ENCODE measurements at places on chromosomes 1 and 21.

GRCh38 chr1:11474826-11475225 lies 4.1 kb upstream of the DISP3 start:
- DNase-seq: no peak
- H3K4me3 ChIP-seq: no peak overlapping the region
- H3K36me3 ChIP-seq: no peaks in the 10 kb centered on the region

DNA sequence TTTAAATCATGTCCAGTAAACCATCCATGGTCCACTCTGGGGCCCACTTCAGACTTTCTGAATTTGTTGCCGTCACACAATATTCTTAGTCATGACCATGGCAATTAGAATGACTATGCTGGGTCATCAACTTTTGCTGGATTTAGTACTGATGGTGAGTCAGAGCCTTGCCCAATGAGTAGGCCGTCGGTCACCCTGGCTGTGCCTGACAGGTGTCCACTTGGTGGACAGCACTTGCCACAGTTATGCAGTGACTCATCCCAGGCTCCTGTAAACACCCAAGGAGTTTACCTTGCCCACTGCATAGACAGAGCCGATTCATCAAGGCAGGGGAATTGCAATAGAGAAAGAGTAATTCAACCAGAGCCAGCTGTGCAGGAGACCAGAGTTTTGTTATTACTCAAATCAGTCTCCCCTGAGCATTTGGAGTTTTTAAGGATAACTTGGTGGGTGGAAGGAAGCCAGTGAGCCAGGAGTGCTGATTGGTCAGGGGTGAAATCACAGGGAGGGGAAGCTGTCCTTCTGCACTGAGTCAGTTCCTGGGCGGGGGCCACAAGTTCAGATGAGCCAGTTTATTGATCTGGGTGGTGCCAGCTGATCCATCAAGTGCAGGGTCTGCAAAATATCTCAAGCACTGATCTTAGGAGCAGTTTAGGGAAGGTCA lies 333.8 kb downstream of the PTPRU start:
- peaks cover 4% of the 10 kb centered on the region for H3K27me3 ChIP-seq
- H3K4me1 ChIP-seq: no peaks in the 10 kb centered on the region
- no peaks in the 10 kb centered on the region for H3K36me3 ChIP-seq
- no peak overlapping the region for H3K27ac ChIP-seq

GRCh38 chr1:175774921-175775320 lies 31.5 kb upstream of the TNR start:
- no peak for DNase-seq
- no peaks in the 10 kb centered on the region for H3K36me3 ChIP-seq
- peaks cover 19% of the 10 kb centered on the region for H3K27me3 ChIP-seq
- no peak overlapping the region for H3K27ac ChIP-seq
- H3K4me1 ChIP-seq: no peaks in the 10 kb centered on the region

GRCh38 chr1:232767305-232768074 lies 37.7 kb upstream of the MAP10 start:
- H3K4me1 ChIP-seq: no peaks in the 10 kb centered on the region
- no peak overlapping the region for H3K27ac ChIP-seq
- H3K4me3 ChIP-seq: no peak overlapping the region
- no peak for DNase-seq
- peaks cover 5% of the 10 kb centered on the region for H3K27me3 ChIP-seq

DNA sequence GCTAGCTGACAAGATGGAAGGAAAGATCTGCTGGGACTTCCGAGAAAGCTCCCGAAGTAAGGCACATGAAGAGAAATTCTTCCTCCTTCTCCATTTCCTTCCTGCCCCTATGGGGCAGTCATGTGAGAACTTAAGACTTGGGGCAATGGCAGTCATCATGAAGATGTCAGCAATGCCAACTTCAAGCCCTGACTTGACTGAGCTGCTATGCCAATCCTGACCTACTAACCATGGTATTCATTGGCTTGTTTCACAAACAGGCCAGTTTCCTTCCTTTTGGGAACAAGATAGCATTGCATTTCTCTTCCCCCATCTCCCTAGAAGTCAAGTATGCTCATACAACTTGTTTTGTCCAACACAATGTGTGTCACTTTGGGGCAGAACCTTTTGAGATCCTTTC lies 25.5 kb downstream of the GRIK1 start:
- peaks cover 6% of the 10 kb centered on the region for H3K27me3 ChIP-seq
- no peak overlapping the region for H3K4me3 ChIP-seq
- H3K4me1 ChIP-seq: no peaks in the 10 kb centered on the region

DNA sequence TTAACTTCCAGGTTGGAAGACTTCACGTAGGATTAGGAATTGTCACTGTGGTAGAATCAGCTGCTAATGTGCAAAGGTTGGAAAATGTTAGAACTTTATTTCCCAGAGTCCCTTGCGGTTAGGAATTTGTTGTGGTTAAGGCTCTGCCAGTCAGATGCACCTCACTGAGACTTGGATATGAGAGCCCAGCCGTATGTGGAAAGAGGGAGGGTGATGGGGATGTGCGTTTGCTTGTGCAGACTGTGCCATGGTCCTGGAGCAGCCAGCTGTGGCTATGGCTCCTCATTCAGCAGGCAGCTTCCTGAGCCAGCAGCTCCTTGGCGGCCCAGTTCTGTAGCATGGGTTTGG lies 12.5 kb downstream of the S100A10 start:
- no peaks in the 10 kb centered on the region for H3K27me3 ChIP-seq
- H3K27ac ChIP-seq: no peak overlapping the region
- H3K4me1 ChIP-seq: peaks cover 32% of the 10 kb centered on the region
- H3K4me3 ChIP-seq: no peak overlapping the region
- no peak for DNase-seq
- peaks cover 32% of the 10 kb centered on the region for H3K36me3 ChIP-seq

GRCh38 chr1:172699111-172699510 lies 40.2 kb downstream of the FASLG start:
- peak; percentile 88 for DNase-seq
- H3K4me3 ChIP-seq: peak overlapping the region; percentile 36
- H3K27ac ChIP-seq: peak overlapping the region; percentile 89

DNA sequence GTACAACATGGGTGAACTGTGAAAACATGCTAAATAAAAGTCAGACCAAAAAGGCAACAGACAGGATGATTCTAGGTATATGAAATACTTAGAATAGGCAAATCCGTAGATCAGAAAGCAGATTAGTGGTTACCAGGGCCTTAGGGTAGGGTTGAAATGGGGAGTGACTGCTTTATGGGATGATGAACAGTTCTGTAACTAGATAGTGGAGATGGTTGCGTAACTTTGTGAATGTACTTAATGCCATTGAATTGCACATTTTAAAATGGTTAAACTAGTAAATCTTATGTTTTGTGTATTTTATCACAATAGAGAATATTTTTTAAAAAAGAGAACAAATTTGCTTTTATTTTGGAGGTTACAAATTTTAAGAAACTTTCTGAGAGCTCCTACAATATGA lies 17.4 kb downstream of the ZNF326 start:
- no peak overlapping the region for H3K4me3 ChIP-seq
- no peaks in the 10 kb centered on the region for H3K4me1 ChIP-seq
- H3K36me3 ChIP-seq: peaks cover 44% of the 10 kb centered on the region
- H3K27me3 ChIP-seq: no peaks in the 10 kb centered on the region
- no peak overlapping the region for H3K27ac ChIP-seq

GRCh38 chr1:198623752-198624647 lies 14.8 kb upstream of the PTPRC start:
- peak; percentile 30 for DNase-seq
- no peaks in the 10 kb centered on the region for H3K27me3 ChIP-seq
- peak overlapping the region; percentile 25 for H3K4me3 ChIP-seq
- peaks cover 95% of the 10 kb centered on the region for H3K4me1 ChIP-seq

DNA sequence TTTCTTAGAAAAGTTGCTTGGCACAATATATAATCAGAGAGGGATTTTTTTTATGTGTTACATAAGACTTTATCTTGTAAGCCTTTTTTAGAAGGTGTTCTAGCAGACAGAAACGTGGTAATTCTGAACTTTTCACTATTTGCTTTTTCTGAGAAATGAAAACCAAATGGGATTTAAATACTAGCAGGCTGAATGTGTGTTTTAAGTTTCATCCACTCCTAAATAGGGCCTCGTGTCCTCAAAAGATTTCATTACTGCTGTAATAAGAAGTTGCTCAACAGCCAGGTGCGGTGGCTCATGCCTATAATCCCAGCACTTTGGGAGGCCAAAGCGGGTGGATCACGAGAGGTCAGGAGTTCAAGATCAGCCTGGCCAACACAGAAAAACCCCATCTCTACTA lies 44.7 kb upstream of the FMO2 start:
- H3K27ac ChIP-seq: no peak overlapping the region
- no peak overlapping the region for H3K4me3 ChIP-seq
- no peak for DNase-seq

DNA sequence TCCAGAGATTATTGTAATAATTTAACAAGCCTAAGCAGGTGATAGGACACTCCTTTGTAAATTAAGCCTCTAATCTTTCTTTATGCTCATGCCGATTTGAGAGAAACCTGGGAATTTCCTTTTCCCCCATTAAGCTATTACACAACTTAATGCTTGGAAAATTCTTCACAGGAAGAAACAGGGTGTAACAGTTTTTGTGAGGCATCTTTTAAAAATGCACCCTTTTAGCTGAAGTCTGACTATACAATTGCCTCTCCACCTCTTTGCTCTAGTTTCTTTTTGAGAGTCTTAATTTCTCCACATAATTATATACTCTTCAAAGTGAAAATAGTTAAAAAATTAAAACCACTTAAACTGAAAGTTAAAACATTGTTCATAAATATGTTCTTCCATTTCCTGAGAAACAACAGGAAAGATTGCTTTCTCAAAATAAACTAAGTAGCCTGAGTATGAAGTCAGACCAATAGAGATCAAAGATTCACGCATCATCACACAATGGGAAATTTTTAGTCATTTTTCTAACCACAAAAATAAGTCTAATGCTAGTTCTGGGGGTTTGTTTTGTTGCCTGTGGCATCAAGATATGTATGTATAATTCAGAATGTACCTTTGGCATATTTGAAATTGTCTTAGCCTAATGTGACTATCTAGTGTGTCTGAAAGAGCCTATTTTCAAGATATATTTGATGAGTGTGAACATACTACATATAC lies 34.7 kb downstream of the LRRC8D start:
- H3K4me3 ChIP-seq: peak overlapping the region; percentile 44
- H3K36me3 ChIP-seq: peaks cover 5% of the 10 kb centered on the region
- no peak for DNase-seq
- no peaks in the 10 kb centered on the region for H3K27me3 ChIP-seq
- H3K4me1 ChIP-seq: peaks cover 11% of the 10 kb centered on the region

- DNase-seq: no peak
- H3K4me1 ChIP-seq: peaks cover 34% of the 10 kb centered on the region
- H3K4me3 ChIP-seq: no peak overlapping the region
- peaks cover 4% of the 10 kb centered on the region for H3K27me3 ChIP-seq
- no peak overlapping the region for H3K27ac ChIP-seq
Observed at GRCh38 chr1:206886831-206887230, 10.4 kb upstream of the IL24 start.

GRCh38 chr1:94033849-94034248 lies 87.1 kb downstream of the ABCA4 start:
- no peaks in the 10 kb centered on the region for H3K36me3 ChIP-seq
- H3K27ac ChIP-seq: no peak overlapping the region
- peaks cover 15% of the 10 kb centered on the region for H3K4me1 ChIP-seq
- no peak overlapping the region for H3K4me3 ChIP-seq
- peaks cover 20% of the 10 kb centered on the region for H3K27me3 ChIP-seq
- no peak for DNase-seq

GRCh38 chr1:159889821-159890252 lies 10.1 kb downstream of the CFAP45 start:
- no peak for DNase-seq
- H3K27me3 ChIP-seq: no peaks in the 10 kb centered on the region
- no peaks in the 10 kb centered on the region for H3K36me3 ChIP-seq
- no peak overlapping the region for H3K4me3 ChIP-seq
- peaks cover 6% of the 10 kb centered on the region for H3K4me1 ChIP-seq

DNA sequence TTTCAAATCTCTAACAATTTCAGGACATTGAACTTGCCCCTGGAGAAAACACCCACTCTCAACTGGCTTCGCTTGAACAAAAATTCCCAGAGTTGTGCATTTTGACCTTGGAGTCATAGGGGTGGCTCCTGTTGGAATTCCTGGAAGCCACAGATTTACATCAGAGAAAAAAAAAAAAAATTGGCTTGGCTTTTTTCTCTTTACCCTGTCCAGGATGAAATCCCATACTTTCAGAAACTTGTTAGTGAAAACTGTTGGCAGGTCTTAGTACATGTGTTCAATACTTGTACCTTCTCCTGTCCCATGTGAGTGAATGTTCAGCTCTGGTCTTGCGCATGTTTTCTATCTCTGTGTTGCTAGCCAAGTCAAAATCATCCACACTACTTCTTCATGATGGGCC lies 228.8 kb downstream of the TGFB2 start:
- H3K4me1 ChIP-seq: no peaks in the 10 kb centered on the region
- H3K4me3 ChIP-seq: no peak overlapping the region
- H3K27me3 ChIP-seq: no peaks in the 10 kb centered on the region
- DNase-seq: no peak

DNA sequence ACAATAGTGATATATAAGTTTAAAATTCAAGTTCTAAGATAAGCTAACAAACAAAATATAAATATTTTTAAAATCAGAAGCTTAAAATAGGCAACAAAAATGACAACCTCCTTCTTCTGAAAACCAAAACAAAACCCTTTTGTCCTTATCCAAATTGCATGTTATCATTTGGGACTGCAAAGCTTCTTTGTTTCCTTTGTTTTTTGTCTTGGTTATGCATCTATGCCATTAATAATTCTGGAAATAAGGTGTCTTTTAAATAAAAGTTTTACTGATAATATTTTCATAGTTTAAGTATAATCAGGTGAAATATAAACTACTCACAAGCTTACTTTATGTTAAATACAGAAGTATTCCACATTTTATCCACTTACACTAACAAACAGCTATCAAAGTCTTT lies 20.5 kb downstream of the ADSS2 start:
- peaks cover 32% of the 10 kb centered on the region for H3K36me3 ChIP-seq
- H3K27ac ChIP-seq: no peak overlapping the region
- H3K27me3 ChIP-seq: no peaks in the 10 kb centered on the region
- peaks cover 19% of the 10 kb centered on the region for H3K4me1 ChIP-seq

- no peak for DNase-seq
- peaks cover 5% of the 10 kb centered on the region for H3K27me3 ChIP-seq
- H3K36me3 ChIP-seq: no peaks in the 10 kb centered on the region
- H3K27ac ChIP-seq: no peak overlapping the region
- no peaks in the 10 kb centered on the region for H3K4me1 ChIP-seq
Observed at GRCh38 chr1:181451661-181452230, 31.6 kb upstream of the CACNA1E start.

DNA sequence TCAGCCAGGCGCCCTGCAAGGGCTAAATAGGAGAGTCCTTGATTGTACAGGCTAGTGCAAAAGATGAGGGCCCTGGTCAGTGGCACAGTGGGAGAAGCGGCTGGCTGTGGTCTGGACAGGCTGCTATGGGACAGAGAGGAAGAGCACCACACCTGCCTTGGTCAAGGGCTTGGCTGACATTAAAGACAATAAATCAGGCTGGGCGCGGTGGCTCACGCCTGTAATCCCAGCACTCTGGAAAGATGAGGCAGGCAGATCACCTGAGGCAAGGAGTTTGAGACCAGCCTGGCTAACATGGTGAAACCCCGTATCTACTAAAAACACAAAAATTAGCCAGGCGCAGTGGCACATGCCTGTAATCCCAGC lies 62.9 kb downstream of the NID1 start:
- H3K27me3 ChIP-seq: no peaks in the 10 kb centered on the region
- no peaks in the 10 kb centered on the region for H3K36me3 ChIP-seq
- H3K27ac ChIP-seq: no peak overlapping the region
- peaks cover 45% of the 10 kb centered on the region for H3K4me1 ChIP-seq

GRCh38 chr1:219144658-219145315 lies 28.9 kb upstream of the LYPLAL1 start:
- no peak overlapping the region for H3K4me3 ChIP-seq
- no peaks in the 10 kb centered on the region for H3K4me1 ChIP-seq
- no peaks in the 10 kb centered on the region for H3K36me3 ChIP-seq
- no peak overlapping the region for H3K27ac ChIP-seq
- DNase-seq: no peak

- H3K36me3 ChIP-seq: peaks cover 33% of the 10 kb centered on the region
- H3K4me3 ChIP-seq: no peak overlapping the region
- no peaks in the 10 kb centered on the region for H3K4me1 ChIP-seq
- H3K27me3 ChIP-seq: peaks cover 3% of the 10 kb centered on the region
- H3K27ac ChIP-seq: no peak overlapping the region
Observed at GRCh38 chr1:125086611-125087010, 3901.8 kb downstream of the SRGAP2C start.

All from activated naive CD4-positive, alpha-beta T cell treated with anti-CD3 and anti-CD28 coated beads for 36 hours (primary cell).